ENCODE measurements at places on chromosomes 12 and 14.
A peak's percentile ranks its signal among the peaks of the same experiment; 100 is the strongest.

- no peak for DNase-seq
Observed at GRCh38 chr12:89427508-89428156, 75.3 kb upstream of the DUSP6 start.

- peak; percentile 98 for DNase-seq
Observed at GRCh38 chr12:102957339-102958050, at the start of gene ASCL1. TSS of gene ASCL1 (plus strand) at chr12:102957674. CDS start at chr12:102958245, 571 bp downstream.

DNA sequence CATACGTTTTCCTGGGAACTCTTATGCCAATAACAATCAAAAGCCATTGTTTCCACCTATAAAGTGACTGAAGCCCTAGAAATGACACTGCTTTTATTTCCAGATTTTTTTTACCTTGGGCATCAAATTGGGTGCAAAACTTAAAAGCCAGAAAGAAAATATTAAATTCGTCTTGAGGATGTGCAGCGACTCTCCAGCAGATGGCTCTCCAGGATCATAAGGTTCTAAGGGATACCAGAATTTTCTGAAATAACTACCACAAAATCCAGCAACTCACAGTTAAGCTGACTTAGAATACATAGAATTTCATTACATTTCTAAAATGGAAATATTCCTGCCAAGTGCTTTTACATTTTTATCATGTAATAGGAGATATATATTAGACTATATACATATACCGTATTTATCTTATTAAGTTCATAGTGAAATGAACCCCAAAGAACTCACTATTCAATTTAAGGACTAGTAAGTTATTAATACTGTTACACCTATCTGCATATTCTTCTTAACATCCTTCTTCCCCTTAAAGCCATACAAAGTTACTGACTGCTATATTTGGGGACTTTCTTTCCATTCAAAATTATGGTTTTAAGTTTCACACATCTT lies 44.0 kb downstream of the ARMH4 start:
- peak; percentile 4 for DNase-seq

DNA sequence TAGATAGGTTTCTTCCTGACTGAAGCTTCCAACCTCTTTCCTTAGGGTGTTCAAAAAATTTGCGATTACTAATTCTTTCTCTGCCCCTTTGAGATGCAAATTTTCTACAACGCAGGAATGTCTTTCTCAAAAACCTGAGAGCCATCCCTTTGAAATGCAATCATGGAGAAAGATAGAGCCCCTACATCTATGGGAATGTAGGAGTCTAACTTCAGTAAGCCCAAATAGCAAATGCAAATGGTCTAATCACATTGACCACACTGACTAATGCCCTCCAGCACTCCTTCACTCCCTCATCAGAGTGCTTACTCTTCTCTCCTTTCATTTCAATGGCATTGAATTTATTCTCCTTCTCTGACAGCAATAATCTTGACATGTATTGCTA lies 107.1 kb downstream of the SLC6A15 start:
- DNase-seq, result no peak

DNA sequence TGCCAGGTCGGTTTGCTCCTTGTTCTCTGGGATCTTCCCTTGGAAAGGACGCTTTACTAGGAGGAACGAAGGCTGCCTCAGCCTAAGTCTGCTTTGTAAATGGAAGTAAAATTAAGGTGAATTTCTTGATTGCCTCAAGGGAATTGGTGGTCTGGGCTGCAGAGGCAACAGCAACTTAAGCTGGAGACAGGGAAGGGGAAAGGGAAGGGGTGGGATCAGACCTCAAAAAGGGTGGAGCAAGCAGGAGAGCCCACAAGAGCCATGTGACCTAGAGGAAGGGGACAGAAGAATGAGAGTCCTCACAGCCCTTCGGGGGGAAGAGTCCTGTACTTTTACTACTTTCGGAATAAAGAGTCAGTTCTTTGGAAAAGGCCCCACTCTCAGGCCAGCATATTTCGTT lies 147.9 kb downstream of the PPM1H start:
- DNase-seq, result no peak

GRCh38 chr14:24072436-24072835 lies 1.1 kb downstream of the CPNE6 start:
- no peak for DNase-seq

DNA sequence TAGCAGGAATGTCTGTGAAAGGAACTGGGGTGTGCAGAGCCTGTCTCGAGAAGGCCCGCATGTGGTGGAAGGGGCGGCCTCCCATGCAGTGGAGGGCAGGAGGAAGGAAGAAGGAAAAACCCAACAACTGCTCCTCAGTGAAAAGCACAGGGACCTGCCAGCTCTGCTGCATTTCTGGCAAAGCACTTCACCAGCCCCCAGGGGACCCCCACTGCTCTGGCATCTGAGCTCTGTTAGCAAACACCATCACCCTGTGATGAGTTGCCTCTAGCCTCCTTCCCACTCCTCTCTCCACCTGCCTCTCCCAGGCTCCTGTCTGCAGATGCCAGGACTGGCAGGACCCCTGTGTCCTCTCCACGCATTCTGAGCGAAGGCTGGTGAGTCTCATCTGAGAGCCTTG lies 69.0 kb upstream of the DDX11 start:
- DNase-seq, result no peak

- DNase-seq, result no peak
Observed at GRCh38 chr14:43204816-43205215, 1302.3 kb downstream of the FSCB start.

DNA sequence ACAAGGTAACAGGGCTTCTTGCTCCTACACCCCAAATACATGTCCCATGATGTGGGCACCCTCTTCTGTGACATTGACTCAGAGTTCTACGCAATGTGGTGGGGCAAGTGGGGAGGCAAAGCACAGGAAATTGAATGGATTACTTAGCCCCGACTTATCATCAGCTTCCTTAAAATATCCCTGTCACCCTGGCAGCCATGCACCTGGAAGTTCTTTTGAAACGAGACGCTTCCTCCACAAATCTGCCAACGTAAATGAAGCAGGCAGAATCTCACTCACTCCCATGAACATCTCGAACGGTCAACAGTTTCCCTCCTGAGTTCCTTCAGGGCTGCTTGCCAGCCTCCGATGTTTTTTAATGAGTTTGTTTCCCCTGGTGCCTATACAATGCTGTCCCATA lies 33.5 kb downstream of the RNFT2 start:
- DNase-seq, result no peak

- DNase-seq, result no peak
Observed at GRCh38 chr12:105399428-105400081, 69.1 kb downstream of the C12orf75 start.

GRCh38 chr14:34937442-34937841 lies 45.4 kb upstream of the SRP54 start:
- DNase-seq, result no peak

- DNase-seq, result no peak
Observed at GRCh38 chr14:71658261-71658860, 273.9 kb upstream of the RGS6 start.

- no peak for DNase-seq
Observed at GRCh38 chr14:80867091-80867490, 74.4 kb downstream of the CEP128 start.

DNA sequence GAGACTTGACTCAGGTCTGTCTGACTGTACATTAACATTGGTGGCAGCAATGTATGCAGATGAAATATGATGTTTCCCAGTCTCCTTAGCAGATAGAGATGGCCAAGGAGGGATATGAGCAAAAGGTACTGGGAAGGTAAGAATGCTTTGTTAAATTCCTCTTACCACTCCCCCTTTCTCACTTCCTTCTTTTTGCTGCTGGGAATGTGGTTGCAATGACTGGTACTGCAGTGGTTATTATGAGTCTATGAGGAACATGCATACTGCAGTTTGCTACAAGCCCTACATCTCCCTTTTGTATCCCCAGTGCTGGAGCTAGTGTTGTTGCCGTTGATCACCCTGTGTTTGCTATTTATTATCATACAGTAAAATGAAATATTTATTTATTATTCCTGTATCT lies 35.9 kb downstream of the ALDH1L2 start:
- DNase-seq, result no peak

DNA sequence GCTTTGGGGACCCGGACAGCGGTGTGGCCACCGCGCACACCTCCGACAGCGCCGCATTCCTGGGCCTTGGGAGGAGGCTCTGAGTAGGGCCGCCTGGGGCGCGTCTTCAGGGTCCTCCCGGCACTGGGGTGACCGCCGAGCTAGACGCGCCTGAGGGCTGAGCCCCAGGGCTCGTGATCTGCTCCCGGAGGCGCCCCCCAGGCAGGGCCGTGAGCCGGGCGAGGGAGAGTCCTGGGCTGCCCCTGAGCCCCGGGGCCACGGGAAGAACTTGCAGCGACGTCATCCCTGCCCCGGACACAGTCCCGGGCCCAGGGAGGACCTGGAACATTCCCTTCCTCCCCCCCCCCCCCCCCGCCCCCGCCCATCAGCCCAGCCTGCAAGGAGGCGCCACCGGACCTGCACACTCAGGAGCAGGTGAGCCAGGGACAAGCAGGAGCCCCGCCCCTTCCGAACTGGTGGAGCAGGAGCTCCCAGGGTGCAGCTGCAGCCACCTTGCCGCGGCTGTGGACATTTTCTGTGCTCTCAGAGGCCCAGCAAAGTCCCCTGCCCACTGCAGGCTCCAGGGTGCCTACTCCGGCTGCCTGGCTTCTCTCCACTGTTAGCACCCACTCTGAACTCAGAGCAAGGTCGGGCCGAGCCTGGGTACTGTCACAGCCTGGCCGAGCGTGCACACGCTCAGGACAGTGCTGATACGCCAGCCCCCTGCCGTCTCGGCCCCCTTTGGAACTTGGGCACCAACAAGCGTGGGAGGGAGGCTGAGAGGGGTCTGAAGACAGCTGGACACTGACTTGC lies 50.7 kb downstream of the A2M start:
- DNase-seq, result no peak

- DNase-seq, result no peak
Observed at GRCh38 chr12:3455312-3455711, 35.7 kb upstream of the PRMT8 start.

DNA sequence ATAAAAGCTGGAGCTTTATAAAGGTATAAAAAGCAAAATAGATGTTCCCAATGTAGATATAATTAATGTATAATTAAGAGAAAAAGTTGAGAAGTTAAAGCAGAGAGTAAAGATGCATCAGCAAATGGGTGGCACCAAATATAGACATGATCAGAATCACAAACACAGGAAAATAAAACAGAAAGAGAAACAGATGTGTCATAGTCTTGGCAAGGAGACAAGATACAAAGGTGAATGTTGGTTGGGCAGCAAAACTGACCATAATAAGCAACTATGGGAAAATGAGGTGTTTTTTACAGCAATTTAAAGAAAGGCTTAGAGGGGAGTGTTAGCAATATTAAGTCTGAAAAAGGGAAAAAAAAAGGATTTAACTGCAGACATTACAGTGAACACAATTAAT lies 135.4 kb upstream of the CLEC14A start:
- no peak for DNase-seq

DNA sequence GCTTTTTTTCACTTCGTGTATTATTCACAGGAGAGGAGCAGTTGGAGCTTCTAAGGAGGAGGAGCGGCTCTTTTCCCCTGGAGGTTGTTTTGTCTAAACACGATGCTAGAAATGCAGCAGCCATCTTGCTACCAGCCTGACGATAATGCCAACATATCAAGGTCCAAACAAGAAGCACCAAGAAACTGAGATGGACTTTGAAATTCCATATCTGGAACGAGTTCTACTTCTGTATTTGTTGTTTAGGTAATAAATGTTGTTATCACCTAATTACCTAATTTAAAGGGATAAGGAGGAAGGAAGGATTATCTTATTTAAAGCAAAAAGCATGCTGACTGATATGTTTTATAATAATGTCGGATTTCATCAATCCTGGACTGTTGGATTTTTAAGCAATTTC lies 174.4 kb upstream of the TMPO start:
- DNase-seq, result no peak
